Naive thymus-derived CD8-positive, alpha-beta T cell (primary cell): ENCODE measurements at places on chromosomes 1 and 21. TPM values are rescaled to one million over a fixed set of nuclear protein-coding genes. Genes with fewer than 3 reads are reported as not detected.

DNA sequence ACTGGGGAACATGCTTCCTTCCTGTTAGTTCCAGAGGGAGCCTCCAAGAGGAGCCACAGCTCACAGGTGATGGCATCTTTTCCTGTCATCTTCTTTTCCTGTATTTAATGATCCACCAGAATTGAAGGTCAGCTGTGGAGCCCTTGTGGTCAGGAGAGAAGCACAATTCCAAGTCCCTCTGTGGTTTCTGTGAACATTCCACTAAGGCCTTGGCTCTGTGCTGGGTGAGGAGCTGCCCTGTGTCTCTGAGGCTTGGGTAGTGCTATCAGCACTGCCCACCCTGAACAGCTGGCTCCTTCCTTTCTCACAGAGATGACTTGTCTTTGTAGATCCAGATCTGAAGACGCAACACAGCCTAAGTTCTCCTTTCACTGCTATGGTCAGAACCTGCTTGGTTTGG lies 141.9 kb upstream of the MAP1LC3C start:
- DNase-seq: no peak

- DNase-seq: no peak
Observed at GRCh38 chr1:27592931-27593677, 10.8 kb downstream of the AHDC1 start.

Gene EIF3I
- total RNA-seq: 80.3 TPM

Gene MYOG
- not detected for total RNA-seq

Gene MEGF6
- total RNA-seq: 198 TPM

DNA sequence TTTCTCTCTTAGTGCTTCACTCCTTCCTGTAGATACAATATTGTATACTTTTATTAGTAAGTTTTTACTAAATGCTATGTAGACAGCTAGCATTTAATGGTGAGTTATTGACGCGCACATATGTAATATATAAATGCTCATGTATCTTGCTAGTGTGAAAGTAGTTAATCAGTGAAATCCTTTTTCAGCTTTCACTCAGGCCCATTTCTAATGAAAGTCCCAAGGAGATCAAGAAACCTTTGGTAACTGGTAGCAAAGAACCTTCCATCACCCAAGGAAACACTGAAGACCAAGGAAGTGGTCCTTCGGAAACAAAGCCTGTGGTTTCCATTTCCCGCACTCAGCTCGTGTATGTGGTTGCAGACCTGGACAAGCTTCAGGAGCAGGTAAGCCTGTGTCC lies 27.2 kb downstream of the AGT start:
- DNase-seq: no peak

- peak; percentile 90 for DNase-seq
Observed at GRCh38 chr1:77978293-77978968, 441 bp downstream of the FUBP1 start.

Gene TRIM67
- total RNA-seq: not detected

Gene ADORA1
- total RNA-seq: not detected

- DNase-seq: no peak
Observed at GRCh38 chr1:179121159-179121938, 39.5 kb downstream of the TOR3A start.

- DNase-seq: no peak
Observed at GRCh38 chr1:236983818-236984217, 20.4 kb downstream of the MT1HL1 start.

Gene NPHS2
- total RNA-seq: not detected

- DNase-seq: no peak
Observed at GRCh38 chr1:119181218-119181617, 40.8 kb upstream of the WARS2 start.

Gene HMCN1
- 0.26 TPM for total RNA-seq

GRCh38 chr1:57473448-57473847 lies 49.6 kb upstream of the DAB1 start:
- DNase-seq: no peak

DNA sequence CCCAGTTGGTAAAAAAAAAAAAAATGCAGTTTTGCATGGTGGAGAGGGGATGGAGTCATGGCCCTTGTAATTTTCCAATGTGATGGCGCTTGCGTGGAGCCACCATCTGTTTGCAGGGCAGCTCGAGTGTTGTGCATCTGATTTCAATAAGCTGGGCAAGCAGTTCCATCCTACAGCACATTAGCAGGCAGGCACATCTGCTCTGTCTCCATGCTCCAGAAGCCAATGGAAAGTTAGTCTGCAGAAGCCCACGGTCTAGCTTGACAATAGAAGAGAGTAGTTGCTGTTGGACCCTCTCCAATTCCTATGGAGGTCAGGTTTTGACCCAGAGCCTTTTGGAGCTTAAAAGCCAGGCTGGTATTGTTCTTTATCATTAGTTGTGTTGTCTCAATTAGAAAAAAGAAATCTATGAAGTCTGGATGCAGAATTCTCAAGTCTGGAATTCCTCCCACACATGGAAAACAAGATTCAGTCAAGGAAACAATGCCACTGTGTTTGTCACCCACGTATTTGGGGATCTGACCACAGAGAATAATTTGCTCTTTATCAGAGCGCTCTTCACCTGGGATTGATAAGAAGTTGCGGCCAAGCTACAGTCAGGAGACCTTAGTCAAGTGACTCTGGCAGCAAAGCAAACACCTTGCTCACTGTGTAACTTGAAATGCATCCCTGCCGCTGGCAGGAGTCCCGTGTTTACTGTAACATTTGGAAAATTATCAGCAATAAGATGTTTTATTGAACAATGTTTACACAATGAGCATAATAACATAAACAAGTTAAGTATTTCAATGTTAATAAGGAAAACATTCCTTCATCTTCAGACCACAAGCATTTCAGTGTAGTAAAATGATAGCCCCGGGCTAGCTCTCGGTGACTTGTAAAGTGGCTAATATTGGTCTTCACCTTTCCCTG lies 20.7 kb downstream of the NGF start:
- DNase-seq: no peak

Gene GCLM
- 19.3 TPM for total RNA-seq

Gene FNDC5
- total RNA-seq: not detected

Gene SFN
- total RNA-seq: 0.47 TPM

Gene LCE2A
- not detected for total RNA-seq

DNA sequence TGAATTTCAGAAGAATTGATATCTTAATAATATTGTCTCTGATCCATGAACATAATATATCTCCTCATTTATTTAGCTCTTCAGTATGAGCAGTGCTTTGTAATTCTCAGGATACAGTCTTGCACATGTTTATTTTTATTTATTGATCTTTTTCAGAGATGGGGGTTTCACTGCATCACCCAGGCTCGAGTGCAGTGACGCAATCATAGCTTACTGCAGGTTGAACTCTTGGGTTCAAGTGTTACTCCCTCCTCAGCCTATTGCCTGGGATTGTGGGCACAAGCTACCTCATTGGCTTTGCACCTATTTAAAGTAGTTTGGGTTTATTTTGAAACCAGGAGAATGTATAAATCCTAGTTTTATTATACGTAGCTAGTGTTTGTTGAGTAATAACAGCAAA lies 4.7 kb downstream of the RPS6KC1 start:
- DNase-seq: no peak

Gene MYOC
- total RNA-seq: not detected

Gene PLA2G2F
- not detected for total RNA-seq

GRCh38 chr1:27705545-27705944 lies 20.2 kb upstream of the FAM76A start:
- no peak for DNase-seq

GRCh38 chr1:231189683-231190270 lies 27.9 kb downstream of the TRIM67 start:
- DNase-seq: no peak

Gene CYYR1
- total RNA-seq: not detected
